Liver (tissue), 10 donors: ENCODE measurements at places on chromosomes 13 and 19. TPM values are rescaled to one million over a fixed set of nuclear protein-coding genes. Genes with fewer than 3 reads are reported as not detected.

Gene ZNF724
- not detected for polyA plus RNA-seq

Gene DLL3
- not detected for polyA plus RNA-seq

Gene DLEU7
- polyA plus RNA-seq, result 0.26 TPM

Gene RPL21
- polyA plus RNA-seq, result 648 TPM

Gene GARIN5A
- 1.7 TPM for polyA plus RNA-seq

Gene OR10H1
- not detected for polyA plus RNA-seq

Gene SIGLEC8
- 0.81 TPM for polyA plus RNA-seq

DNA sequence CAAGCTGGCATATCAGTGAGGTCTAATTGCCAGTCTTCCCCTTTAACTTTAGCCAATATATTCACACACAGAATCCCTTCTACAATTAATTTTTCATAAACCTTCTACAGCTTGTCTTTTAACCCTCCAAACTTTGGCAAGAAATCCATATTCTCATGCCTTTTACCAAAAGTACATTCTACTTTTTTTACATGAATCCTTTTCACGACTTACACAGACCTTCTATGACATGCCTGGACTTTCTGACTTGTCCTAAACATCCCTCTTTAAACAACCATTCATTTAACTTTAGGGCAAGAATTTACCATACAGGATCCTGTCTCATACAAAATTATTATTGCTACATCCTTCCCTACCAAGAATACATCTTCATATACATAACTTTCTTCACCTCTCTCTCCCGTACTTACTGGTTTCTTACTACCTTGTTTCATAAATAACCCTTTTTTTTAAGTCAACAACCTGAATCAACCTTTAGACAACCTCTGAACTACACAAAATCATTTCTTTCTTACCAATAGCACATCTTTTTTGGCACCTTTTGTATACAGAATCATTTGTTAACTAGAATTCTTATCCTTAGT is 23.5 kb downstream of the ZNF544 start:
- no peaks in the 10 kb centered on the region for H3K4me1 ChIP-seq
- peaks cover 46% of the 10 kb centered on the region for H3K36me3 ChIP-seq
- peak overlapping the region; percentile 43 for H3K4me3 ChIP-seq

GRCh38 chr13:74270018-74270417 is 135.8 kb upstream of the KLF12 start:
- DNase-seq, result no peak
- no peak overlapping the region for H3K4me3 ChIP-seq
- H3K36me3 ChIP-seq, result no peaks in the 10 kb centered on the region
- H3K4me1 ChIP-seq, result no peaks in the 10 kb centered on the region
- H3K27ac ChIP-seq, result no peak overlapping the region

- no peaks in the 10 kb centered on the region for H3K27me3 ChIP-seq
- no peaks in the 10 kb centered on the region for H3K4me1 ChIP-seq
- H3K36me3 ChIP-seq, result no peaks in the 10 kb centered on the region
- H3K27ac ChIP-seq, result no peak overlapping the region
- no peak overlapping the region for H3K4me3 ChIP-seq
These were observed 8.4 kb downstream of the CD22 start for GRCh38 chr19:35337097-35337983.

GRCh38 chr19:12199757-12200419 is 37.0 kb downstream of the ZNF136 start:
- H3K4me3 ChIP-seq, result peak overlapping the region; percentile 11
- H3K36me3 ChIP-seq, result no peaks in the 10 kb centered on the region
- DNase-seq, result no peak

DNA sequence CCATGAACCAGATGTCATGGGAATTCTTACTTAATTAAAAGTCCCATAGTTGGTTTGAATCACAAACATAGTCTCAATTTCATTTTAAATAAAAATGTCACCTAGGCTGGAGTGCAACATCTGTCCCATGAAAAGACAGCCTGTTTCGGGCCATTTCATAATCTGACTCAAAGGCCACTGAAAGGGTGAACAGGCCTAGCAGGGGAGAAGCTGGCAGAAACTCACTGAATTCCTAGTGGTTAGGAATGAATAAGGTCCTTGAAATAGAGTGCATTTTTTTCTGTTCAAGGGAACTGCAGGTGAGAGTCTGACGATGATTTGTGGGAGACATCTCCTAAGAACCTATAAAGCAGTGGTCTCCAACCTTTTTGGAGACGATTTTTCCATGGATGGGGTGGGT is 44.0 kb upstream of the PCCA start:
- H3K27ac ChIP-seq, result no peak overlapping the region
- H3K27me3 ChIP-seq, result no peaks in the 10 kb centered on the region

- H3K27ac ChIP-seq, result peak overlapping the region; percentile 29
- H3K27me3 ChIP-seq, result no peaks in the 10 kb centered on the region
- no peak for DNase-seq
- peaks cover 1% of the 10 kb centered on the region for H3K4me1 ChIP-seq
- H3K4me3 ChIP-seq, result no peak overlapping the region
These were observed 1.3 kb upstream of the LCP1 start for GRCh38 chr13:46183018-46183946.

DNA sequence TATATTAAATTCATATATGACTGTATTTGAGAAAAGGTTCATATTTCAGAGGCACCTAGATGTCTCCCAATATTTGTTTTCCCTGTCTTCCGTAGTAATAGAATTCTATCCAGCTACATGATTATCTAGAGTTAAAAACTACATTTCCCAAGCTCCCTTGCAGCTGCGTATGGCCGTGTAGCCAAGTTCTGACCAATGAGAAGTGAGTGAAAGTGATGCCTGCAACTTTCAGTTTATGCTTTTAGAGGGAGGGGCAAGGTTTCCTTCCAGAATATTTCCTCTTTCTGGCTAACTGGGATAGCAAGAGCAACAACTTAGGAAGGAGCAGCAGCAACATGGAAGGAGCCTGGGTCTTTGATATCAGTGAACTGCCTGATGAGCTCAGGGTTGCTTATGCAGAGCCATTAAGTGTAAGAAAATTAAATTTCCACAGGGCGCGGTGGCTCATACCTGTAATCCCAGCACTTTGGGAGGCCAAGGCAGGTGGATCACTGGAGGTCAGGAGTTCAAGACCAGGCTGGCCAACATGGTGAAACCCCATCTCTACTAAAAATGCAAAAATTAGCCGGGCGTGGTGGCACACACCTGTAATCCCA is 23.2 kb upstream of the CYP2A13 start:
- no peak overlapping the region for H3K4me3 ChIP-seq
- H3K4me1 ChIP-seq, result no peaks in the 10 kb centered on the region
- no peak overlapping the region for H3K27ac ChIP-seq
- H3K27me3 ChIP-seq, result no peaks in the 10 kb centered on the region

DNA sequence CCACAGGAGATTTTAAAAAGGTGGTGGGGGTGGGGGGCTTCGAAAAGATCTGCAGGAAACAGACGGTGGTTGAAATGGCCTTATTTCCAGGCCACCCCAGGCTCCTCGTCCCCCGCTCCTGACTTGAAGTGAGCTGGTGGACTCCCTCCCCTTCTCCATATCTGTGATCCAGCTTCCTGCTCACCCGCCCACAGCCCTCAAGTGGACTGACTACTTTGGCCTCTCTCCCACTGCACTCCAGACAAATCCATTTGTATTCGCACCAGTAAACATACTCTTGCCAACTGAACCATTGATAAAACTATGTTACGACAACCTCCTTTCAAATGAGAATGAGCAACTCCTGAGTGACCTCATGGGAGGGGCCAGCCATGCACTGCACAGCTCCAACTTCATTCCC is 259.5 kb downstream of the COL4A1 start:
- DNase-seq, result no peak
- peak overlapping the region; percentile 42 for H3K27ac ChIP-seq
- no peak overlapping the region for H3K4me3 ChIP-seq
- no peaks in the 10 kb centered on the region for H3K27me3 ChIP-seq
- H3K4me1 ChIP-seq, result peaks cover 20% of the 10 kb centered on the region

- no peaks in the 10 kb centered on the region for H3K27me3 ChIP-seq
- H3K4me3 ChIP-seq, result no peak overlapping the region
- DNase-seq, result no peak
- peaks cover 1% of the 10 kb centered on the region for H3K36me3 ChIP-seq
These were observed 64.9 kb downstream of the DNAJC3 start for GRCh38 chr13:95741584-95742563.

GRCh38 chr13:107133950-107134349 is 566.0 kb upstream of the ARGLU1 start:
- no peaks in the 10 kb centered on the region for H3K36me3 ChIP-seq
- DNase-seq, result no peak
- no peak overlapping the region for H3K4me3 ChIP-seq
- no peaks in the 10 kb centered on the region for H3K4me1 ChIP-seq
- H3K27ac ChIP-seq, result no peak overlapping the region
- no peaks in the 10 kb centered on the region for H3K27me3 ChIP-seq

DNA sequence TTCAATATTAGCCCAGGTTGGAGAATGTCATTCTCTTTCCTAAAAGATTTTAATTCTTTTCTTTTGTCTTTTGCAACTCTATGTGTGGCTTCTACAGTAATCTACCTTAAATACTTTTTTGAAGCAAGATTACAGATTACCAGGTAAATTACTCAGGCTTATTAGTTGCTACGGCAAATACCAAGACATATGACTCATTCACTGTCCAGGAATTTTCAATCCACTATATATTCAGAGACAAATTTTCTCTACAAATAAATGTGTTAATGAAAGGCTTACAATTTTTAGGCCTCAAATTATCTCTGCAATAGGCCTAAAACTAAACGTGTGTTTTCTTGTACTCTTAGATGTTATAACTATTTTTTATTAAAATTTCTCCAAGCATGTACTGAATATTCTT is 631.3 kb downstream of the DIAPH3 start:
- no peak overlapping the region for H3K4me3 ChIP-seq
- no peaks in the 10 kb centered on the region for H3K27me3 ChIP-seq
- H3K4me1 ChIP-seq, result no peaks in the 10 kb centered on the region
- no peak overlapping the region for H3K27ac ChIP-seq
- no peaks in the 10 kb centered on the region for H3K36me3 ChIP-seq

GRCh38 chr19:43313711-43314495 is 39.6 kb upstream of the CD177 start:
- no peaks in the 10 kb centered on the region for H3K36me3 ChIP-seq
- H3K4me1 ChIP-seq, result no peaks in the 10 kb centered on the region
- no peak overlapping the region for H3K27ac ChIP-seq

- no peaks in the 10 kb centered on the region for H3K36me3 ChIP-seq
- peaks cover 49% of the 10 kb centered on the region for H3K4me1 ChIP-seq
- H3K27ac ChIP-seq, result no peak overlapping the region
- no peak for DNase-seq
- H3K4me3 ChIP-seq, result no peak overlapping the region
These were observed 227.4 kb downstream of the TEX29 start for GRCh38 chr13:111547726-111548273.

DNA sequence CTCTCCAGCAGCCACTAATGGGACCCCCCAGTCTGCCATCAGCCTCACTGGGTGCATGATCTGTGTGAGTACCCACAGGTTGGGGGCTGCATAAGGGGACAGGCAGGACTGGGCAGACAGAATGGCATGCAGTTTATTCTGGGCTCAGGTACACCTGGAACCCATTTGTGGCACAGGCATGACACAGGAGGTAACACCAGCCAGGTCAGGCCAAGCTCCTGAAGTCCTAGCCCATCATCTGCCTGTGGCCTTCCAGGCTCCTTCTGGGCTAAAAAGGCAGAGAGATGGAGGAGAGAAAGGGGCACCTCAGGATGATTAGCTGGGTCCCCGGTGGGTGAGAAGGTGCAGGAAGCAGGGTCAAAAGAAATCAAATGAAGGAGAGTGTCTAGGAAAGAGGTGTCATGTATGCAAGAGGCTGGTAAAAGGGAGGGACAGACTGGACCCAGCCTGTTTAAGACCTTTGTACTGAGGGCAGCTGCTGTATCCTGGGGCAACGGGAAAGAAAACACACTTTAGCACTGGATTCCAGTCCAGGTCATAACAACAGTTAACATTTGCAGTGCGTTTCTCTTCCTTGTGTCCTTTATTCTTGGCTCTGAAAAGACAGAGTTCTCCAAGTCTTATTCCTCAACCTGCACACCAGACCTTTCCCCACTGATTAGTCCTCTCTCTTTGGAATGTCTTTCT is 20.2 kb upstream of the DGKH start:
- no peak overlapping the region for H3K4me3 ChIP-seq
- peak overlapping the region; percentile 26 for H3K27ac ChIP-seq
- no peaks in the 10 kb centered on the region for H3K36me3 ChIP-seq
- H3K27me3 ChIP-seq, result no peaks in the 10 kb centered on the region
- peak; percentile 39 for DNase-seq
- peaks cover 10% of the 10 kb centered on the region for H3K4me1 ChIP-seq
